SHP77 (cell line): ENCODE measurements at places on chromosomes 13 and 19.

DNA sequence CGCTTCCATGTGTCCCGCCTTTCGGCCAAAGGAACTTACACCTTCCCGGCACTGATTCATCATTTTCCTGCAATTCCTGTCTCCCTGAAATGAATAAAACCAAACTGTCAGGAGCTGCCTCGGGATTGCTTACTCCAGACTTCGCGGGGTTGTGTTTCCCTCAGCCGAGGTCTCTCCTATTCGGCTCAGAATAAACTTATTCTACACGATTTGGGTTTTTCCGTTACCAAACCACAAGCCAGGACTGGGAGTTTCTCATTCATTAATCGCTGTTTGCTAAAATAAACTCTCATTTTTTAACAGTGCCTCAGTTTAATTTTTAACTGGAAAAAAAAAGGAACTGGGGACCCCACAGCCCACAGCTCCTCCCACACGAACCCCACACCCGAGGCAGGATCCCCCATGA lies 667 bp downstream of the ZNF878 start:
- DNase-seq = no peak

DNA sequence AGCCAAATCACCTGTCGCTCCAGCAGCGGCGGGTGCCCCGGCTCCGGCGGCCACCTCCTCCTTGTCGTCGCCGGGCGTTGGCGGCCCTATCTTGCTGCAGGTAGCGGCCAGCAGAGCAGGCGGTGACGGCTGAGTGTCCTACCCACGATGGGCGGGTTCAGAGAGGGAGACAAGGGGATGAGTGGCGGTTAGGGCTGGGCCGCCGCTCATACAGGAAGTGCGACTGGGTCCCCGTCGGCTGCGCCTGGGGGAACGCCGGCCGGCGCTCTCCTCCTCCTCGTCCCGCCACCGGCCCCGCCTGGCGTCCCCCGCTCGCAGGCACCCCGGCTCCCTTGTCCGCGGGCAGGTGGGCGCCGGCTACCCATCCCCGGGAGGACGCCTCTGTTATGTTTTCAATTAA lies 1692.0 kb downstream of the SLITRK5 start:
- DNase-seq = no peak

DNA sequence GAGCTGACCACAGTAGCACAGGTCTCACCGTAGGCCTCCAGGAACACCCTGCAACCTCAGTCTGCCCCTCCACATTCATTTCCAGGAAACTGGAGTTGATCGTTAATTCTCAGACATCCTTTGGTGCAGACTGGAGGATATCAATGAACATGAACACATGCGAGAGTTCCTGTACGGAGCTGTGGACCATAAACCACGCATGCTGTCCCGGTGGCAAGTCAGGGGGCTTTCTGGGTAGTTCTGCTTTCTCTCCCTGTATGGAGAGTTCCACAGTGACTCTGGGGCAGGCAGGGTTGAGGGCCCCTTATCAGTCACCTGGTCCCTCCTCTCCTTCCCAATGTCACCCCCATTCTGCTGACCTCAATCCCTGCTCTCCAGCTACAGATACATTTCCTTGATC lies 55.5 kb upstream of the URI1 start:
- no peak for DNase-seq

GRCh38 chr19:56566904-56567273 lies 379 bp upstream of the ZNF470 start:
- DNase-seq = peak; percentile 41

GRCh38 chr19:45876411-45877197 lies 9.3 kb downstream of the IRF2BP1 start:
- no peak for DNase-seq

GRCh38 chr13:47480121-47480520 lies 521.0 kb downstream of the SUCLA2 start:
- no peak for DNase-seq

DNA sequence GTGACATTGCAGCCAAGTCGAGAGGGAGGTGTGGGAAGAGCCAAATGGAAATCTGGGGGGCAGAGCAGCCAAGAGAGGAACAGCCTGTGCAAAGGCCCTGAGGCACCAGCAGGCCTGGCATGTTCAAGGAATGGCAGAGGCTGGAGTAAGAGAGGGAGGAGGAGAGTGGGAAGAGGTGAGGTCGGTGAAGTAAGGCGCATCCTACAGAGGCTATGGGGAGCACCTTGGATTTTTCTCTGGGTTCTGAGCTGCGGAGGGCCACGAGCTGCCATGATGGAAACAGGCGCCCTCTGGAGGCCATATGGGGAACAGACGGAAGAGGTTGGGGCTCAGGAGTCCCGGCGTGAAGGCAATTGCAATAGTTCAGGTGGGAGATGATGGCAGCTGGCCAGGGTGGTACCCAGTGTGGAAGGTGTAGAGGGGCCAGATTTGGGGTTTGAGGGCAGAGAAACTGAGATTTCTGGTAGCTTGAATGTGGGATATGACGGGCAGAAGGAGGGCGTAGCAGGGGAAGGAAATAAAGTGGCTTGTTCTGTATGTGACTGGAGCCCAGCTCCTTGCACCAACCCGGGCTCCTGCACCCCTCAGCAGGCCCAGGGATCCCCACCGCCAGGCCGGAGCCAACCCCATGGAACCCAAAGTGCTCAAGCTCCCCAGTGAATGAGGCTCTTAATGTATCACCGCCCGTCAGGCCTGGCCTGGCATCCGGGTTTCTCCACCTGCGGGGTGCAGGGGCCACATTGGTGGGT lies 20.5 kb upstream of the STRN4 start:
- peak; percentile 36 for DNase-seq

- DNase-seq = no peak
Observed at GRCh38 chr13:48142436-48142835, 47.5 kb upstream of the MED4 start.

DNA sequence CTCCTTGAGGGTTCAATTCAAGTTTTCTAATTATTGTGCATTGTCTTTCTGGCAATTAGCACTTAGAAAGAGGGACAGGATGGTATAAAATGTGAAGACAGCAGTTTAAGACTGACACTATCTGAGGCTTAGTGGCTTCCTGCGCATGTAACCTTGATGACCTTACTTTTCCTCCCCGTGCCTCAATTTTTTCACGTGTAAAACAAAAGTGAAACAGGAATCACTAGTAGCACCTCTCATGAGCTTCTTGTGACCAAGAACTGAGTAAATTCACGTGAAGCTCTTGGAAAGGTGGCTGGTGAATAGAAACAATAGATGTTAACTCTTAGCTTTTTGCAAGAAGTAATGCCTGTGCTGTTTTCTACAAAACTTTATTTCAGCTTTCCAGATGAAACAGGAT lies 233.9 kb downstream of the LMO7 start:
- DNase-seq = no peak

DNA sequence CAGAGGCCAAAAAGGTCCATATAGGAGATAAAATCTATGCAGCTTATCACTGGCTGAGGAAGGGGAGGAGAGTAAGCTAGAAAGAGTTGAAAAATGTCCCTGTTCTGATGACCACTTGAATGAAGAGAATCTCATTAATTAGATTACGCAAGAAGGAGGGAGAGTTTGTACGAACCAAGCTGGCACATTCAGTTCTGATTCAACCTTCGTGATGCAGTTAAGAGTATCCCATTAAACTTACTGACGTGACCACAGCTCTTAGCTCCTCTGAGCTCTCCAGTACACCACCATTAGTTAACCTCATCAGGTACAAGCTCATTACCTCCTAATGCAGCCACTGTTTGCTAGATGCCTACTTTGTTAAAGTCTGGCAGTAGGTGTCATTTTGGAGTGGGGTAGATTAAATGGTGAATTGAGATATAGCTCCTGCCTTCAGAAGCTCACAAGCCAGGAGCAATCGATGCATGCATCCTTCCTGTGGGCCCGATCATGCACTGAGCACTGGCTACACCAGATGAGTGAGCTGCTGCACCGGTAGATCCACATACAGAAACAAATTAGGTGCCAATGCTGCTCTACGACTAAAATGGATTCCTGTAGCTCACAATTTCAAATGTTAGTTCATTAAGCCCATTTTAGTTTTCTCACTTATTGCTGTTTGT lies 458.3 kb downstream of the COG6 start:
- no peak for DNase-seq

- DNase-seq = no peak
Observed at GRCh38 chr19:38663957-38664502, 16.6 kb downstream of the ACTN4 start.

DNA sequence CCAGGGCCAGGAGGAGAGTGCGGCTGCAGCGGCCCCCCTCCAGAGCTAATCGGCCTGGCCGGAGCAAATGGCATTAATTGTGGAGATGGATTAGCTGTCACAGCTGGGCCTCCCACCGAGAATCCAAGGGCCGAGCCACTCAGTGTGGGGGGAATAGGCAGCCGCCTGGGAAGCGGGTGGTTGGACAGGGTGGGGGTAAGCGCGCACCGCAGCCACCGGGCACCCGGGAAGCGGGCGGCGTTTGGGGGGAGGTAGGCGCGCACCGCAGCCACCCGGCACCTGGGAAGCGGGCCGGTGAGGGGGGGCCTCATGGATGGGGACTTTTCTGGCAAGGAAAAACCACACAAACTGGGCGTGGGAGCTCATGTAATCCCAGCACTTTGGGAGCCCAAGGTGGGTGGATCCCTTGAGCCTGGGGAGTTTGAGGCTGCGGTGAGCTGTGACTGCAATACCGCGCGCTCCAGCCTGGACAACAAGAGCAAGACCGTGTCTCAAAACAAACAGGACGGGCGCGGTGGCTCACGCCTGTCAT lies 9.7 kb downstream of the R3HDM4 start:
- no peak for DNase-seq

DNA sequence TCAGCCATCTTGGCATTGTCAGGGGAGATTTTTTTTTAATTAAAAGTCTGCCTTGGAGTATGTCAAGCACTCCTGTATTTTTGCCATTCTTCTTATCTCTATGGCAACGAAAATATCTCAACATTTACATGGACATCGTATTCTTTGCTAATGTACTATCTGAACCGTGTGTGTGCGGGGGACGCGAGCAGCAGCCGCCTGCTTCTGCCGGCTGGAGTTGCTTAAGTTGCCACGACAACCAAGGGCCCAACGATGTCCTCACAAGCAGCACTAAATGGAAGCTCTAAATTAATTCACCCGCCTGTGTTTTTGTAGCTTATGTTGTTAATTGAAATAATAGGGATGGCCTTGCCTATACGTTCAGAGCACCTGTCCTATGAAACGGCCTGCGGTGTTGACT lies 309.5 kb downstream of the TEX29 start:
- no peak for DNase-seq

DNA sequence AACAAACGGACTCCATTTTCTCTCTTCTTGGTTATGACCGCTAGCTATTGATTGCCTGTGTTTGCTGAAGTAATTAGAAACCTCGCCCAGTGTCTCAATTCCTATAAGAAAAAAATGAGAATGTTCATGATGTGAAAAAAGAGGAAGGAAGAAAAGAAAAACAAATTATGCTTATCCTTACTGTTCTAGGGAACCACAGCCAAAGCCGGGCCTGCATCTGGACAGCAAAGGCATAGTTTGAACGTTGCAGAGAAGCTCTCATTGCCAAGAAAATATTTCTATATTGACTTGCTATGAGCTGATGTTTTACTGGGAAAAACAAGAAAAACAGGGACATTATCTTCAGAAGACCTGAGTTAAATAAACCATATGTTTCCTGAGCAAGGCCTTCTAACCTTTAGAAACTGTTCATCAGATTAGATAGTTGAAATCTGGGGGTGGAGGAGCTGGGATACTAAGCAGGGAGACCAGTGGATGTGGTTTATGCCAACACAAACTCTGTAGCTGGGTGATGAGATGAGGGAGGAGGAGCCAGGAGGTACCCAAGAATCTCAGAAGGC lies 55.0 kb downstream of the EFNB2 start:
- no peak for DNase-seq

DNA sequence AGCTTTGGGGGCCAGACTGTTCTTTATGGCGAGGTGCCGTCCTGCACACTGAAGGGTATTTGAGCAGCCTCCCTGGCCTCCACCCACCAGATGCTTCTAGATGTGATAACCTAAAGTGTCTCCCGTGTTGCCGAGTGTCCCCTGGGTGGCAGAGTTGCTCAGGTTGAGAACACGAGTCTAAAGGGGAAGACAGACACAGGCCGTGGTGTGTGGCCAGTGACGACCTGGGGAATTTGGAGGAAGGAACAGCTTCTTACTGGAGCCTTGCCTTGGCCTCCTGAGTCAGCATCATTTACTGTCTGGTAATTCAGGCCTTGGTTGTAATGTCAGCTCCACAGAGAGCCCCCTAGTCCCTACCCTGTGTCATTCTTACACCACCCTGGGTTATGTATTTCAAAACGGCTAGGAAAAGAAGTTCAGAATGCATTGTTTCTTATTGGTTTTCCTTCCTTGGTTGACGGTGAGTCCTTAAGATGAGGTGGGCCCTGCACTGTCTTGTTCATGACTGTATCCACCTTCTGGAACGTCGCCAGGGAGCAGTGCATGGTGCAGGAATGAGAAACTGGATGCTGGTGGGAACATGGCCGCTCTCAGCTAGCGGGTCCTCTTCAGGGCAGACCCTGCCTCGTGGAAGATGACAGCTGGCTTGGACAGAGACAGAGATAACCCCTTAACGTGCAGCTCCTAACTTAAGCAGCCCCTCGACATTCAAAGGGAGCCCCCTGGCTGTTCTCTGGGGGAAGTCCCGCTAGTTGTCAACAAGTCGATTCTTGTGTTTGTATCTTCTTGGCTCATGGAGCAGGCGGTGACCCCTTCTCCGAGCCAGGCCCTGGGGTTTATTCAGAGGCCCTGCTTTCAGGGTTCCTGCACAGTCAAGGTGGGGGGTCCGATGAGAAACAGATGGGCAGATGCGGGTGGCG lies 7.2 kb downstream of the SIN3B start:
- no peak for DNase-seq

DNA sequence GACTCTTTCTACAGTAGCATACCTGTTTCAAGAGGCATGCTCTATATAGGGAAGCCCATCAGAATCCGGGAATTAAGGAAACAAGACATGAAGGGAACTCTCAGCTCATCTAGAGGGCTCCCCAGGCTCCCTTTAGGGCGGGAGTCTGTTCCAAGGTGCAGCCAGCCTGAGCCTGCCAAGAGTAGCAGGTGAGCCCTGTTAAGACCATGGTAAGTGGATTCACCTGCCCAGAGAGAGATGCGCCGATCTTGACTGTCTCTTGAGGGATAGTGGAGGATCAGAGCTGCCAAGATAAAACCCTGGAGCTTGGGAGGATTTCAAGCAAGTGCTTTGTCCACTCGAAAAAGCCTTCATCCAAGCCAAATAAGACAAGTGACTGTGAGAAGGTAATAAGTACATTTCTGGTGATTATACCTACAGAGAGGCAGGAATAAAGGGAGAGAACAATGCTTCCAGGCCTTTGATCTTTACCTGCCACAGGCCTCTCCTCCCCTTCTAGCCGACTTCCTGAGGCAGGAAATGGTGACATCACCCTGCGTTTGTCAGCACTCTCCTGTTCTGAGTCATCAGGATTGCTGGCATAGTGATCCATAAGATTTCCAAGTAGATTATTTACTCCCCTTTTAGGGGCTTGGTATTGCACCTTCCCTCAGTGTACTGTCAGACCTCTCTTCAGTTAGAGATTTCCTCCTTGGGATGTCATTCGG lies 31.5 kb downstream of the KLF5 start:
- peak; percentile 8 for DNase-seq

DNA sequence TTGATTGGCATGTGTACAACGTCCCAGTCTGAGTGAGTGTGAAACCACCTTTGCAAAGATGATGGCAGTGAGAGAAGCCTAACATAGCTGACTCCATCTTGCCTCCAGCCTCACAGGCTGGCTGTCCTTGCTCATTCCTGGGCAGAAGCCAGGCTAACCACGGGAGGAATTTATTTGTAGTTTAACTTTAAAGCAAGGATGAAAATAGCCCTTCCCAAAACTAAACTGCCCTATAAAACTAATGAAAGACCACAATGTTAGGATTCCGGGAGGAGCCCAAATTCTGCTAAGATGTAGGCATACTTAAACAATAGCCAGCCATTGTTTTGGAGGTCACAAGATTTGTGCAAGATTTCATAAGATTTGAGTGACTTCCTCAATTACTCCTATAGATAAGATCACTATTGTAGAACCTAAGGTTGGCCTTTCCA lies 96.6 kb upstream of the LSM14A start:
- DNase-seq = no peak
